Activated CD4-positive, alpha-beta T cell treated with anti-CD3 and anti-CD28 coated beads, Interleukin-2, Interleukin-4, amounts not matched to agents 100 ng/mL and 50 ng/mL, durations not matched to agents 16 hours and 8 hours (primary cell): ENCODE measurements at places on chromosomes 2 and 18.

- DNase-seq = no peak
These were observed 51.4 kb downstream of the SLC8A1 start for GRCh38 chr2:40400336-40400953.

DNA sequence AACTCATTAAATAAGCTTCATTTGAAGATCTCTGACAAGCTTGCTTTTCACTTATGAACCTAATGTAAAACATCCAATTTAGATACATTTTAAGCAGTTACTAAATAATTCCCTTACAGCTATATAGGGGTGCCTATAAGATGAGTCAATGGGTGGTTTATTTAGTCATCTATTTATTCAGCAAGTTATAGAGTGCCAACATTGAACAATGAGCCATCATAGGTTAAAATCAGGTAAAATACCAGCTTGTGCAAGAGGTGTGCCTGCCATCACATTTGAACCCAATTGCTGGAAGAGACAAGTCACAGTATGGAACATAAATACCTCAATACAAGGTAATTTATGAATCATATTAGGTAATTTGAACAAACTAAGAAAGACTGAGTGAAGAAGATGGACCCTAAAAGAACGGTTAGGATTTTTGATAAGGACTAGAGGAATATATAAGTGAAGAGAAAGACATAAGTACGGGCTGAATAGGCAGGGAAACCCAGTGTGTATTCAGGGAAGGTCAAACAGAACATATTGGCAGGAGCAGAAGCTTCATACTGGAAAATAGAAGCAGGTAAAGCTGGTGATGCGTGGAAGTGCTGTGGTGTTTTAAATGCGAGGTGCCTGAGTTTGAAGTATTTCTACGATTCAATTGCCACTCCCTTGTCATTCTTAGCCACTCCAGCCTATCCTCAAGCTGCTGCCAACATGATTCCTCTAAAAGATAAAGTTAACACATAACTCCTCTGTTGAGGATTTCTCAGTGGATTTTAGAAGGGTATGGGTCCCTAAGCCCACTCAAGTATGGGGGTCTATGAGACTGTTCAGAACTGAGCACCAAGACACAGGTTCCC is 18.9 kb upstream of the STAT4 start:
- DNase-seq = no peak

- DNase-seq = no peak
These were observed 104.8 kb downstream of the LBH start for GRCh38 chr2:30336084-30336483.

DNA sequence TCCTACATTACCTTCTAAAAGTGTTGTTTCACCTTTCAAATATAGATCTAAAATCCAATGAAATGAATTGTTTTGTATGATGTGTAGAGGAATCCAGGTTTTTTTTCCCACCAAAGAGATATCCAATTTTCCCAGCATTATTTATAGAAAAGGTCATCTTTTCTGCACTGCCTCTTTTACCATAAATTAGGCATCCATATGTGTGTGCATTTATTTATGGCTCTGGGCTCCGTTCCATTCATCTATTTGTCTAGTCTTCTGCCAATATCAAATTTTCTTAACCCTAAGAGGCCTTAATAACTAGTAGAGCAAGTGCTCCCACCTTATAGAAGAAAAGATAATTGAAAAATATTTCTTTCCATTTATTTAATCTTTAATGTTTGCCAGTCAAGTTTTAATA is 88.3 kb downstream of the ATAD2B start:
- no peak for DNase-seq

GRCh38 chr18:67608615-67609273 is 92.2 kb upstream of the DSEL start:
- no peak for DNase-seq

DNA sequence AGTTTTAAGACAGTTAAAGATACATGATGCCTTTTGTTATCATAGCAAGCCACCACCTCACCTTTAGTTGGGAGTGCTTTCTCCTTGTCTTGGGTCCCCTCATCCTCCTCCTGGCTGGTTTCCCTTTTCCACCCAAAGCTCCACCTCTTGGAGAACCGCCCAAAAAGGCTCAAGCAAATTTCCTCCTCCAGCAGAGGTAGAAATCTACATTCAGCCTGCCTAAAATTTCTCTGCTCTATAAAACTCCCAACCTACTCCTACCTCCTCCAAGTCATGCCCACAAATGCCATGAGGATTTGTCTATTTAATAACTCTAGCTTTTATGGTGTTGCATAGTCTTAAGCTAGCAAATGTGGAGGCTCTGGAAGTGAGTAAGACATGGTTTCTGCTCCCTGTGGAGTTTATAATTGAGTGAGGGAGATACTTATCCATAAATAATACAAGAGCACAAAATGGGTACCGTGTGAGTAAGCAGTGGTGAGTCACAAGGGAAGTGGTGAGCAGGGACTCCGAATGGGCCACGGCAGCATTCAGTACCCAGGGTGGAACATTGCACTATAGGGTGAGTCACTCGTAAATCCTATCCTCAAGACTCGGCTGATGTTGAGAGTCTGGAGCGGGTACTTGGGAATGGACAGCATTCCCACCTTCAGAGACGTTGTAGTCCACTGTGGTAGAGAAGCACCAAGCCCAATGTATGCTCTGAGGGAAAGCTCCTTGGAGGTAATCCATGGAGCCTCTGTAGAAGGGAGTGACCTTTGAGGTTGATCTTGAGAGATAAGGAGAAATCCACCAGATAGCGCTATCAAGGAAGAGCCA is 146.3 kb downstream of the RTN4 start:
- peak; percentile 75 for DNase-seq

GRCh38 chr2:146730882-146731281 is 1113.9 kb upstream of the ACVR2A start:
- no peak for DNase-seq
